ENCODE measurements at places on chromosomes 4 and X.

DNA sequence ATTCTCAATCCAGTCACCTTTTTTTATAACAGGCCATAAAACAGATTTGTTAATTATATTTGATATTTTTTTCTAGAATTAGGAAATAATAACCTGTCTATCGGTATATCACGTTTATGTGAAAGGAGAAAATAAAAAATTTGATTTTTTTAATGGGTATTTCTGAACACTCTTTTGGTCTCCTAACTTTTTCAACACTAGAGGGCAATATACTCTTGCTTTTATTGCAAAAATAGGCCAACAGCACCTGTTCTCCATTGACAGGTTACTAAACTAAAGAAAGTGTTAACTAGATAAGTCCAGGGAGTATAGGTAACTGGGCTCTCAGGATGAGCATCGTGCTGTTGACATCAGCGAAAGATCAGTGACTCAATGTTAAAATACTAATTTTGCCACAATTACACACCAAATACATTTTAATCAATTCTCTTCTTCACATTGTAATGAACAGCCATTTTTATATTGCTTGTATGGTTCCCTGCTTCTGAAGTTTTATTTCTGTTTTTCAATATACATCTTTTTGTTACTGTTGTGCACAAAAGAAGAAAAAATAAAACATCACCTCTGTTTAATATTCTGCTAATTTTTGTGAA lies 22.8 kb downstream of the NDST4 start:
- DNase-seq, result peak; percentile 3

GRCh38 chr4:169045862-169046584 lies 36.0 kb upstream of the CBR4 start:
- no peak for DNase-seq

DNA sequence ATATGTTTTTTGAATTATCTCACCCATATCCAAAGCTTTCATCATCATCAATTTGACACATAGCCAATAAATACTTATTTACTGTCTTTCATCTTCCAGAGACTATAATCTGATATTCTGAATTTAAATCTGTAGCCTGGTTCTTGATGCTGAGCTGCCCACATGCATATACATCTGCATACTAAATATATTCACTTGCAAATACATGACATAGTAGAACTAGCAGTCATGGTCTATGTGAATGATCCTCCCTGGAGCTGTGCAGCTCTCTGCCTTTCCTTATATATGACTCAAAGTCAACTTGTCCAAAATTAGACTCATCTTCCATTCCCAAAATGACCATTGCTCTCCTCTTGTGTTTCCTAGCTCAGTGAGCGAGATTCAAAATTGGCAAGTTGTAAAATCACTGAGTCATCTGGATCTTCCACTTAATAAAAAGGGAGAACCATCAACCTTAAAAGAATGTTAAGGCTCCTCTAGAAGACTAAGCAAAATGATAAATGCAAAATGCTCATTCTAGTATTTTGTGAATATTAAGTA lies 448.2 kb downstream of the PPARGC1A start:
- no peak for DNase-seq

- no peak for DNase-seq
Measured at GRCh38 chr4:102500352-102500695, 835 bp upstream of the NFKB1 start.

DNA sequence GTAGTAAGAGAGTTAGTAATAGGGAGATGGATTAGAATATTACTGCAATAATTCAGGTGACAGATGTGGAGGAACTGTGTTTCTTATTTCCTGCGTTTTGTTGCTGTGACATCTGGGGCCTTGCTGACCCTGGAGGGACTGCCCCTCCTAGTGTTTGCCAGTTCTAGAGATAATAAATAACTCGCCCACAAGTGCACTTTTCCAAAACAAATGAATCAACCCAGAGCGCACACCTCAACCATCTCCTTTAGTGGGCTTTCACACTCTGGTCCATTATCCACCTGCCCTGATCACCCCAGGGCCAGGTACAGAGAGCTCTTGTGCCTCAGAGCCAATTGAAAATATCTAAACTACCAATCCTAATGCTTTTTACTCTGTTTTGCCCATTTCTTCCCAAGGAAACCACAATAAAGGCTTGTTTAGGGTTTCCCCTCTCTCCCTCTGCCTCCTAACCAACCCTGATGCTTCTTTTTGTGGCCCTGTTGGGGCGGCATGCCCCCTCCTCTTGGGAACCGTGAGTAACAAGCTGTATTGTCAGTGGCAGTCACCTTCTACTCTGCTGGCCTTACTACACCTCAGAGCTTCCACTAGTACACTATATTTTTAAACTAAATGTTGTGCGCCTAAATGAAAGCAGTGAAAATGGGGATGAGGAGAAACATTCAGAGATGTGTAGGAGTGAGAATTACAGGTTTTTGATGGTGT lies 270.5 kb downstream of the TENM3 start:
- DNase-seq, result no peak

GRCh38 chr4:143713955-143714625 lies 13.6 kb upstream of the FREM3 start:
- no peak for DNase-seq

DNA sequence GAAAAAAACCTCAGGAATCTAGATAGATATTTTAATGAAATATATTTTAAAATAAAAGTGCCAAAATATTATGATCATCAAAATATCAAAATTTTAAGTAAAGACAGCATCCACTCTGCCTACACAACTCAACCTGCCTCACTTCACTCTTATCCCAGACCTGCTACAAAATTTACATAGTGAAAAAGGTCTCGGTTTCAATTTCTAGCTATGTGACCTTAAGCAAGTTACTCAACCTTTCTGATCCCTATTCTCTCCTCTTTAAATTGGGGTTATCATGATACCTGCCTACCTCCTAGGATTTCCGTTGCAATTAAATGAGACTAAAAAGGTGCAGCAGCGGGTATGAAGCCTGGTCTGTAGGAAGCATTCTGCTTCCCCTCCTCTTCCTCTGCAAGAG lies 72.9 kb downstream of the FAM114A1 start:
- DNase-seq, result no peak

DNA sequence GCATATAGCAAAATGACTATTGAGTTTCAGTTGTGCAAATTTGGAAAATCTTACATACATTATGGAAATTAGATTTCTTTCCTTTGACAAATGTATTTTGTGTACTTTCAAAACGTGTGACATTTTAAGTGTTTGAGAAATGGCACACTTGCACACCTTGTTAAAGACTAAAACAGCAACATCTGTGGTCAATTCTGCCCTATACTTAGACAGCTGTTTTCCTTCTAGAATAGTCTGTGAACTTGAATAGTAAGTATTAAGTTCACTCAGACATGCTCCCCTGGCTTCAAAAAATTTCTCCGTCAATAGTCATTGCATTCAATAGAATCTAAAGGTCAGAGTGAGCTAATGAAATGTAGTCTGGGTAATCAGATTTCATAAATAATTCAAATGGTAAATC lies 21.7 kb upstream of the TBC1D9 start:
- DNase-seq, result no peak

- DNase-seq, result no peak
Measured at GRCh38 chr4:81743731-81744435, 272.2 kb upstream of the RASGEF1B start.

DNA sequence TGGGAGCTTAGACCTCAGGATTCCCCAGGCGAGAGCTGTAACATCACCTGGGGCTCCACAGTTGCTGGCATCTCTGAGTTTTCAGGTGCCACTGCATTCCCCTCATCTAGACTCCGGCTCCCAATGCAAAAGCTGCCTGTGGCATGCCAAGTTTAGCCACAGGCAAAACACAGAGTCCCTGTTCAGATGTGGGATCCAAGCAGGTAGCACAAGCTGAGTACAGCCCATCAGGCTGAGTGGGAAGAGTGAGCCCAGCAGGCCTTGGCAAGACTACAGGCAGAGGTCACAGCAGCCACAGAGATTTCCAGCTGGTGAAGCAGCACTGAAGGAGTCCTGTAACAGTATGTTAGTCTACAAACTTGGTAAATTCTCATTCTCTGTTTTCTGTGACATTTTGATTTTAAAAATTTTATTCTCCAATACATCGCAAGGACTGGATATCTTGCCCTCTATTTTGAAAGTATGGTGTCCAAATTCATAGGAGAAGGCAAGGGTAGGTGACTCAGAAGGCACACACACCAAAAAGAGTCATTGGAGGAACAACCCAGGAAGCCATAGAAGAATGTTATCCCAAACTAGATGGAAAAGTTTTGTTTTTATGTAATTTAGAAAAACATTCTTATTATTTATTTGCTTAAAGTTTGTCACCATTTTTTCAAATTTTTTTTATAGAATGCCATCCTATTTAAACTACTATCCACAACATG lies 13.6 kb upstream of the CXCL2 start:
- no peak for DNase-seq

DNA sequence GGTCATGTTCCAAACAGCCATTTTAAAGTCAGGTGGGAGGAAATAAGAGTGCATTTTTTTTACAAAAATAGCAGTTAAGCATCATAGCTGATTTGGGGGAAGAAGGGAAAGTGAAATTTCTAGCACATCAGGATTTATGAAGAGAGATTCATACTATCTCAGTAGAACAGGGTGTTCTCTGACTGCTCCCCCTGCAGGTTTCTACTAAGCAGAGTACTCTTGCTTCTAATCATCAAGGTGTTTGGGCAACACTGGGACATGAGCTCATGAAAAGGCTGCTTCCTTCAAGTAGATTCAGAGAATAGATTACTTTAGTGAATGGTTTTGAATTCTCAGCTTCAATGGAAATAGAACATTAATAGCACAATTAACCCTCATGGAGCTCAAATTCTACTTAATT lies 591.4 kb upstream of the PCDH10 start:
- no peak for DNase-seq

DNA sequence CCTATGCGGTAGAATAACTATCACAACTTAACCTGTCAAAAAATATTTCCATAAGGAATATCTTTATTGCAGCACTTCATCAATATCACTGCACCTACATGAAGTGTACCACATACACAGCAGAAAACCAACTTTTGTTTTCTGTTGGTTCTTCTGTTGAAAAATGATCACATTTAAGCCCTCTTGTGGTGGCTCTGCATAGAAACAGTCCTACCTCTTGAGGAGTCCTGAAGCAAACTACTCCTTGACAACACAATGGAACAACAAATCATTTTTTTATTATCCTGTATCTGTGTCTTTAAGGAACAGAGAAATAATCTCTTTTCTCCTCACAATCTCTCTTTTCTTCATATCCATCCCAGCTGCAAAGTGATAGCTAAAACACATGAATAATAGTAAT lies 39.8 kb upstream of the ATOH1 start:
- DNase-seq, result no peak

DNA sequence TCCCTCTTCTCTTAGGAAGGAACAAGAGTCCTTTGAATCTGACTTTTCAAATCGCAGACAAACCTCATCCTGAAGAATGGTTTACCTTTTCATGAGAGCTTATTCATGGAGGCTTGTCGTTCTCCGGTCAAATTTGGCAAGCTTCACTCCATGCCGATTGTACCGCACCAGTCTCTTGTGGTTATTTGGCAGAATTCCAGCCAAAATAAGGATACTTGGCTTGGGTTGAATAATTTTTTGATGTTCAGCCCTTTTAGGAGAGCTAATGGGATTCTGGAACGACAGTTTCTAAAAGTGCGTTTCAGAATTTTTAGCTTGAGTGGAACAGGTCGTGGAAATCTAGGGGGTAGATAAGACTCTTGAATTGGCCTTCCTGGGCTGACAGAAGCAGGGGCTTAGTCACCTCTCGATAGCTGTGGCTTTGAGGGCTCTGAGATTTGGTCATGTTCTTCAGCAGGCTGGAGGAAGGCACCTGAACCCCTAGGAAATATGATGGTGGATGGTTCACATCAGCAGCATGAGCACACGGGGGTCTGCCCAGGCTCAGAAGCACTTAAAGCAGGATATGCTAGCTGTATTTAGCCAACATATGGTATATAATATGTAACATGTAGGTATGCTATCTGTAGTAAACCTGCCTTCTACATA lies 1.5 kb downstream of the KLHL2 start:
- DNase-seq, result no peak

DNA sequence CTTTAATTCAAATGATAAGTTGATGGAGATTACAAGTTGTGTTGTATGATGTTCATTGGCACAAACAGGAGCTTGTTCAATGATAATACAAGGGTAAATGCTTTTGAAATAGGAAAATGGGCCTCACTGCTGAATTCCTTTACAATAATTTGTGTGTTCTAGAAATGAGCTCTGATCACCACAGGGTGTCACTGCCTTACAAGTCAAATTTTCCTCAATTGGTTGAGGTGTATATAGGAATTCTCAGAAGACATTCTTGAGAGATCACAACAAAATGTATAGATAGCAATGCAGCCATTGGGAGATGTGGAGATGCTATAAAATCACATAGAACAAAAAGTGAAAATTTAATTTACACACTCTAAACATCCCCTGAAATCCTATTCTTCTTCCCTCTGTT lies 49.6 kb downstream of the KLF8 start:
- peak; percentile 1 for DNase-seq

GRCh38 chr4:114343015-114343414 lies 255.6 kb upstream of the UGT8 start:
- no peak for DNase-seq

DNA sequence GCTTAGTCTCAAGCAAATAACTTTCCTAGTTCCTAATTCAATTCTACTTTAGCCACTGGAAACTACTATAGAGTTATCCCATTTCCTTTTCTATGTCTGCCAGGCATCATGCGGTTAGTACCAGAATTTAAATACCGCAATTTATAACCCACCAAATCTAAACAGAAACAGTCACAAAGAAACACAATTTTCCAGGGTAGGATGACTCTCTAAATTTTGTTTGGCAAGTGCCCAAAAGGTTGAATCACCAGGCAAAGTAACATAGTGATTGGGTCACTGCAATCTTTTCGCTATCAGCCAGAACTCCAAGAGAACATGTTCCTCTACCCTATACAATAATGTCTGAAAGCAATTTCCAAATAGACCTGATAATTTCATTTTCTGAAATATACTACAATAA lies 240.2 kb upstream of the GRIA3 start:
- DNase-seq, result peak; percentile 11

GRCh38 chrX:63747331-63747730 lies 37.7 kb downstream of the ARHGEF9 start:
- peak; percentile 50 for DNase-seq

DNA sequence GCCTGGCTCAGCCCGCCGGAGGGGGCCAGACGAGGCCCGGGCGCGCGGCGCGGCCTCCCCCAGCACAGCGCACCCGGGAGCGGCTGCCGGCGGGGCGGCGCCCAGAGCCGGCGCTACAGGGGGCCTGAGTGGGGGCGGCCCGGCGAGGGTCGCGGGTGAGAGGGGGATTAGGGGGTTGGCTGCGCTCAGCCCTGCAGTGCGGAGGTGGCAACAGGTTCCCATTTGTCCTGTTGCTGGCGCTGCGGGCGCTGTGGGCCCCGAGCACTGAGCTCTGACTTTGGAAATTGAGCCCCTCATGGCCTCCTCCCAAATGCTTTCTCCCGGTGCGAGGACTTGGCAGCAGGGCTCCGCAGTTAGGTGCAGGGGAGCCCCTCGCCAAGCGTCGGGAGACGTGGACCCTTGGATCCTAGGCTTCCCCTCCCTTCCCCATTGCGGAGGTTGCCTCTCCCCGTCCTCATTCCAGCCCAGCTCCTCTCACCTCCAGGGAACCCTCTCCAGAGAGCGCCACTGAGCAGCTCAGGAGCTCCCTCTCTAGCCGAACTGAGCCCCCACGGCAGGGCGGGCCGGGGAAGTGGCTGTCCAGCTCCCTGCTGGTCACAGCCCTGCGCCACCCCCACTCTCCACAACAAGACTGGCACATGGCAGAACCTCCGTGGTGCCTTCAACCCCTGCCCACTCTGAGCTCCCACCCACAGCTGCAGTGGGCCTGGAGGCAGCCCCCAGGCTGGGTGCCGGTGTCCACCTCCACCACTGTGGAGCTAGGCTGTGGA lies 2.5 kb upstream of the DUSP9 start:
- no peak for DNase-seq
